Glomerular endothelial cell (primary cell): ENCODE measurements at places on chromosomes 4 and X. TPM values are rescaled to one million over a fixed set of nuclear protein-coding genes. Genes with fewer than 3 reads are reported as not detected.
A peak's percentile ranks its signal among the peaks of the same experiment; 100 is the strongest.

The FGG gene
- total RNA-seq, result not detected in 2 replicates

The SMR3B gene
- not detected in 2 replicates for total RNA-seq

The ZMYM3 gene
- total RNA-seq, result 25.1 and 30.7 TPM in 2 replicates

The KCND1 gene
- 0.78 and 1.3 TPM in 2 replicates for total RNA-seq

The AREG gene
- total RNA-seq, result 5.6 and 7.7 TPM in 2 replicates

The FGD1 gene
- 8.3 and 12.5 TPM in 2 replicates for total RNA-seq

The NUP62CL gene
- total RNA-seq, result 3.4 TPM in 1 of 2 replicates, not detected in the other

The PLRG1 gene
- 43.0 and 44.7 TPM in 2 replicates for total RNA-seq

The NKX1-1 gene
- not detected in 2 replicates for total RNA-seq

The TKTL2 gene
- total RNA-seq, result not detected in 2 replicates

The DKK2 gene
- 0.06 and 0.29 TPM in 2 replicates for total RNA-seq

The CCDC110 gene
- 0.41 TPM in 1 of 2 replicates, not detected in the other for total RNA-seq

The CFAP99 gene
- not detected in 2 replicates for total RNA-seq

The RAB9B gene
- 0.63 and 1.5 TPM in 2 replicates for total RNA-seq

The PRPS2 gene
- 14.0 and 17.6 TPM in 2 replicates for total RNA-seq

The L1CAM gene
- total RNA-seq, result 1.6 and 17.1 TPM in 2 replicates

DNA sequence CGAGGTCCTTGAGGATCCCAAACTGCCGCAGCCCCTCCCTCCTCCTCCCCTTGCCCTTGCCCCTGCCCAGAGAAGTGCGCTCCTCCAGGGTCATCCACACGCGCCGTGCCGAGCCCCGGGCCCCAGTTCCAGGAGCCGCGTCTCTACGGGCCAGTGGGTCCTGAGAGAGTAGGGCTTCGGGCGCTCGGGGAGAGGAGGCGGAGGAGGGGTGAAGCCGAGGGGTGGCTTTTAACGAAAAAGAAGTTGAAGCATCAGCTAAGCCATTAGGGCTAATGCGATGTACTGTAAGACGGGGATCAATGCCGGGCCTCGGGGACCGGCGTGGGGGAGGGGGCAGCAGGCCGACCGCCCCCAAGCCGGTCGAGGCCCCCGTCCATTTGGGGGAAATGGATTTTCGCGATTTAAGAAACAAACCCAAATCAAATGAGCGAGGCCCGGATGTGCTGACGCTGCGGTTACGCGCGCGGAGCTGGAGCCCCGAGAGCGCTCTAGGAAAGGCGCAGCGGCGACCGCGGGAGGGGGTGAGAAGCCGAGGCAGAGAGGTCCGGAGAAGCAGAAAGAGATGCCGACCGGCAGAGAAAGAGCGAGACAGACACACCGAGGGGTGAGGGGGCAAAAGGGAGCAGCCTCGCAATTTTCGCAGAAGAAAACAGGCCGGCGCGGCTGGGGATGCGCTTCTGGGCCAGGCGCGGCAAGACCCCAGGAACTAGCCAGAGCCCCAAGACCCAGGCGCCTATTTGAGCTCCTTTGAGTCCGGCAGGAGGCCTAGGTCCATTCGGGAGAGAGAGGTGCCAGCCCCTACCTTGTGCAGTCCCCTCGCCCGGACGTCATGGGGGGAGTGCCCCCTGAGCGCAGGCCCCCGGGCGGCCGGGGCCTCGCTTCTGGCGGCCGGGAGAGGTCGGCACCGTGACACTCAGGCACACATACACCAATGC lies 13.6 kb downstream of the HMX1 start:
- no peak for DNase-seq

- DNase-seq, result no peak
These were observed 82.5 kb downstream of the EVC start for GRCh38 chr4:5793514-5793913.

GRCh38 chr4:108372681-108373080 lies 203.9 kb upstream of the LEF1 start:
- no peak for DNase-seq

- DNase-seq, result no peak
These were observed 50.8 kb downstream of the MAOA start for GRCh38 chrX:43706786-43707370.

DNA sequence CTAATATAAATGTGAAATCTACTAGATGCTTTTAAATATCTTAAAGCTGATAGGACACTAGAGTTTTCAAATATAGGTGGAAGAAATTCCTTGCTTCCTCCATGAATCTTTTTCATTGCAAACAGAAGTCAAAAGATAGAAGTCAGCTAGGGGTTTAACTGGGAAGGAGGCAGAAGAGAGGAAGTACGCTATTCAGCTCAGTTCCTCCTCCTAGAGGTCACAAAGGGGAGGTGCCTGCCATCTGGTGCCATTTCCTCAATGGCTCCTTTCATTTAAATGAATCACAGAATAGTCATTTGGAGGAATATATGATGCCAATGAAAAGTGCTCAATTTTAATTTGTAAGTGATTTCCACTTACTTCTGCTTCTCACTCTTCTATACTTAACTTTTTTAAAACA lies 8.5 kb downstream of the COL25A1 start:
- no peak for DNase-seq

DNA sequence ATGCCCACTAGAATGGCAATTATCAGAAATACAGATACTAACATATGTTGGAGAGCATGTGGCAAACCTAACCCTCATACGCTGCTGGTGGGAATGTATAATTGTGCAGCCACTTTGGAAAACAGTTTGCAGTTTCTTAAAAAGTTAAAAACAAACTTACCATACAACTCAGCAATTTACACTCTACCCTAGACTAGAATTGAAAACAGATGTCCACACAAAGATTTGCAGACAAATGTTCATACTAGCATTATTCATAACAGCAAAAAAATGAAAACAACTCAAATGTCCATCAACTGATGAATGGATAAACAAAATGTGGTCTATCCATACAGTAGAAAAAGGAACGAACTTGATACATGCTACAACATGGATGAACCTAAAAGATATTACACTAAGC lies 64.4 kb downstream of the SLC9A7 start:
- no peak for DNase-seq

GRCh38 chr4:98928505-98929340 lies at the start of gene EIF4E:
Gene EIF4E (minus strand): TSS chr4:98929133. CDS start chr4:98929112, 21 bp downstream.
- DNase-seq, result peak; percentile 94

- DNase-seq, result no peak
These were observed 29.5 kb downstream of the CCNQ start for GRCh38 chrX:153569475-153569874.

DNA sequence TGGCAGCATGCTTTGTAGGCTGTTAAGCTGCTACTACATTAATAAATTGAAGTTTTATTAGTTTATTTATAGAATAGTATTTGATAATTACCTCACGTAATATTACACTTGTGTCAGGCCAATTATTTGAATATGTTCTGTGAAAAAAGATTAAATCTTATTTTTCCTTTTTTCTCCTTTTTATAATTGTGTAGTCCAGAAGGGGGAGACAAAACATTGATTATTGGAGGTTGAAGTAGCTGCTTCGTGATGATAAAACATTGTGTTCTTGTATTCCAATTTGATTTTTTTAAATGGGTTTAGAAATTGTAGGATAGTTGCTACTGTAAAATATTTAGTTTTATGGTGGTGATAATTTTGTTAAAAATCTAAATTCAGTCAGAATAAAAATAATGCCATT lies 85.7 kb downstream of the DIAPH2 start:
- no peak for DNase-seq

- no peak for DNase-seq
These were observed 377.3 kb downstream of the ARAP2 start for GRCh38 chr4:35867057-35867456.

- DNase-seq, result no peak
These were observed at the start of gene DNASE1L1 for GRCh38 chrX:154409222-154409871. Gene DNASE1L1 (minus strand): TSS chrX:154409254. CDS start chrX:154405568, 3,686 bp downstream.

- DNase-seq, result no peak
These were observed 67.9 kb upstream of the SOX3 start for GRCh38 chrX:140572724-140573123.

- no peak for DNase-seq
These were observed at the start of gene TLR6 for GRCh38 chr4:38856524-38857337. Gene TLR6 (minus strand): TSS chr4:38856817. CDS start chr4:38829473, 27,344 bp downstream.

- DNase-seq, result no peak
These were observed 16.4 kb downstream of the SCARB2 start for GRCh38 chr4:76197031-76197743.

DNA sequence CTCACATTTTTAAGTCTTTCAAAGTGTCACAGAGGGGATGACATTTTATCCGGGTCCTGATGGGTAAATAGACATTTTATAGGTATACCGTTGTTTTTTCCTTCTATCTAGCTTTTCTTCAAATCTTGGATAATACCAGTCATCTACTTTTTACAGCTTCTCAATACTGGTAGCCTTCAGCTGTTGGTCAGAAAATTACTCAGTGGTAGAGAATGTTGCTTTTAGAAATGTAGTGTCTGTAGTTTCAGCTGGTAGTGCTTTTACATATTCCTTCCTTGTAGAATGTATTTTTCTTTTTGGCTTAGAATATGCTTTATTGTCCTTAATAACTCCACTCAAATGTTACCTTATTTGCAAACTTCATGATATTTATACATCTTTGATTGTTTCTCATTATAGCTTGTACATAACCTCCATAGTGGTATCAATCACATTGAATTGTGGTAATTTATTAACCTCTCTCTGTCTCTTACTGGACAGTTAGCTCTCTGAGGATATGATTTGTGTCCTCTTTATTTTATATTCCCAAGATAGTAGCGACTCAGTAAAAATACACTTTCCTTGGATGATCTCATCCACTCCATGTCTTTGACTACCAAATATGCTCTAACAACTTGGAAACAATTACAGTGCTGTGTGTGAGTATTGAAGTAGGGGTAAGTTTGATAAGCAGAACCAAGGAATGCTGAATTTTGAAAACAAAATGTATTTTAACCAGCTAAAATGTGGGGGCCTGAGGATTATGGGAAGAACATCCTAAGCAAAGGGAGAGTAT lies 53.8 kb downstream of the RAP1GDS1 start:
- DNase-seq, result no peak

GRCh38 chr4:65893957-65894755 lies 223.9 kb upstream of the EPHA5 start:
- DNase-seq, result no peak

GRCh38 chr4:11230866-11231265 lies 197.8 kb downstream of the HS3ST1 start:
- DNase-seq, result no peak

GRCh38 chr4:75056277-75056676 lies 123.4 kb downstream of the PARM1 start:
- no peak for DNase-seq

GRCh38 chrX:115531818-115532403 lies 29.1 kb upstream of the PLS3 start:
- DNase-seq, result peak; percentile 51

- no peak for DNase-seq
These were observed 221.6 kb upstream of the SLIT2 start for GRCh38 chr4:20030108-20030507.

GRCh38 chr4:84529169-84529751 lies 30.2 kb upstream of the NKX6-1 start:
- no peak for DNase-seq

GRCh38 chr4:101039367-101039766 lies 308.0 kb downstream of the PPP3CA start:
- DNase-seq, result no peak

- no peak for DNase-seq
These were observed 394.6 kb upstream of the FGF13 start for GRCh38 chrX:139106069-139106468.

DNA sequence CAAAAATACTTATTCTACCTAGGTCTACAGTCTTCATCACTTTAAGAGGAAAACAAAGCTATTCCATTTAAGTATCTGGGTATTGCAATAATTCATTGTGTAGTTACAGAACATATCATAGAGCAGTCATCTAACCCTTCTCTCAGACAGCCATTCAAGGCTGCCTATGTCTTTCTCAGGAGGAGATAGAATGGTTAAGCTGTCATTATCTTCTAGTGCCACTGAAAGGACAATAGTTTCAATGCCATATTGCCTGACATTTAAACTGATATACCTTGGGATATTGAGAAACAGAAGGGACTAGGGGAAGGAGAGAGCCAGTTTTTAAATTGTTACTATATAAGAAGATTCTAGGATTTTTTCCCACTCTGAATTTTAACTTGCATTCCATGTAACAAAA lies 527.0 kb downstream of the GRID2 start:
- DNase-seq, result no peak

GRCh38 chr4:5554376-5554775 lies 154.0 kb downstream of the EVC2 start:
- no peak for DNase-seq

DNA sequence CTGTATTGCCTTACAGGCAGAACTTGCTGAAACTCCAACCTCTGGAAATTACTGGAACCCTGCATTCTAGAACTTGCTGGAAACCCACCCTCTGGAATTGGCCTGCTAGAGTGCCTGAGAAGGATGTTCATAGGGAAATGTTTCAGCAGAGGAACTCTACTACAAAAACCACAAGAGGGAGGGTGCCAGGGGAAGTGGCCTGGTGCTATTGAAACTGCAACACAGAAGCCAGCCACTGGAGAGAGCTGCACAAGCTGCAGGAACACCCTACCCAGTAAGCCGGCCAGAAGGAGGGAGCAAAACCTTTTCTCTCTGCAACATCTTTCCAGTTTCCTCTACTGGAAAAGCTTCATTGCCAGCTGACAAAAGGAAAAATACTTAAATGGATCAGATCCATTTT lies 2.5 kb upstream of the BRWD3 start:
- DNase-seq, result no peak

GRCh38 chr4:165345666-165346417 lies 18.4 kb downstream of the MSMO1 start:
- no peak for DNase-seq

DNA sequence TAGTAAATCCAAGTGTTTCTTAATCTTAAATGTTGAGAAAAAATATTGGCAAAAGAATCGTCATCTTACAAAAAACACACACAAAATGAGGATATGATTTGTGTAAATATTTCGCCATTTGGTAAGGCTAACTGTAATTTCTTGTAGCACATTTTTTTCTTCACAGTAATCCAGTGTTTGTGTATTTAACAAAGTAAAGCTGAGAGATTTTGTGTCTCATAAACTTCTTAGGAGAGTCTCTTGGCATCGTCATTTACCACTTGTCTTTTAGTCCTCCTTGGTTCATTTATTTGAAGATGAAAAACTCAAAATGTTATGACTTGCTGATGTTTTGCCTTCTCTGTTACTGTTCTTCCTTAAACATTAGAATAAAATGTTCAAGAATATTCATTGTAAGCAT lies 326.7 kb upstream of the PITX2 start:
- DNase-seq, result no peak

GRCh38 chr4:30716158-30716557 lies 4.0 kb upstream of the PCDH7 start:
- DNase-seq, result no peak

DNA sequence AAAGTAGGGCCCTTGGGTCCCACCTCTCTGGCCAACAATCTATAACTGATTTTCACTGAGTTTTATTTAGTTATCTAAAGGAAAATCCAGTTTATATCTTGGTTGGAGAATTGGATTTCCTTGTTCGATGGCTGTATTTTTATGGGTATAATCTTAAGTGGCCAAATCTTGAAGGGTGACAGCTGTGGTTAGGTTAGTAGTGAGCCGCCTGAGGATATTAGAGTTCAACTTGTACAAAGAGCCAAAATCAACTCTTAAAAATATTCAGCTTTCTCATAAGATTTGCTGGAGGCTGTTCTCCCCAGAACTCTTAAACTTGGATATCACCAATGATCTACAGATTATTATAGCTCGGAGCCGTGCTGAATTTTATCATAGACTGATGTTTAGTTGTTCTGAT lies 54.6 kb upstream of the UNC5C start:
- no peak for DNase-seq
